ENCODE measurements at places on chromosomes 4 and X.

- no peak for DNase-seq
Observed at GRCh38 chr4:44713125-44713524, 13.2 kb downstream of the GNPDA2 start.

DNA sequence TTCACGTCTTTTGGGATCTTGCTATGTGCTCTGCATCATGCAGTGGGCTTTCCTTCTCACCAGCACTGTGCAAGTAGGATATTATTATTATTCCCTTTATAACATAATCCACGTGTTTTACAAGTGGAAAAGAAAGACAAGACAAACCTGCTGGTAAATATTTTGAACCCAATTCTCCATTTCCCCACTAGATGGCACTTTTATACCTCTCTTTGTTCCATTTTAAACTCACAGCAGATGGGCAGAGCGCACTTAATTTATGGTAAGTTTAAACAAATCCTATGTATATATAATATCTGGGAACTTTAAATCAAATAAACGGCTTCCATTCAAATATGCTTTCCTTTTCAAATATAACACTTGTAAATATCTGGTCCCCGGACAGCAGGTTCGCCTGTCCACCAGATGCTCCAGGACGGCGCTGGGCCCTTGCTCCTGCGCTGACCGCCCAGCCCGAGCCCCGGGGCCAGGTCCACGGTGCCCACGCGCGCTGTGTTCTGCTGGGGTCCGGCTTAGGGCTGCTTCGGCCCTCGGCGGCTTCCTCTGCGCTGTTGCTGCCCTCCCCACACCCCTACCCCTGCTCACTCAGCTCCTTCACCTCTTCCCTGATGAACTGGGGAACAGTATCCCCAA lies 31.1 kb downstream of the F11 start:
- no peak for DNase-seq

- no peak for DNase-seq
Observed at GRCh38 chr4:67565284-67565683, 6.8 kb downstream of the STAP1 start.

- DNase-seq, result no peak
Observed at GRCh38 chrX:42432552-42432951, 345.4 kb downstream of the PPP1R2C start.

DNA sequence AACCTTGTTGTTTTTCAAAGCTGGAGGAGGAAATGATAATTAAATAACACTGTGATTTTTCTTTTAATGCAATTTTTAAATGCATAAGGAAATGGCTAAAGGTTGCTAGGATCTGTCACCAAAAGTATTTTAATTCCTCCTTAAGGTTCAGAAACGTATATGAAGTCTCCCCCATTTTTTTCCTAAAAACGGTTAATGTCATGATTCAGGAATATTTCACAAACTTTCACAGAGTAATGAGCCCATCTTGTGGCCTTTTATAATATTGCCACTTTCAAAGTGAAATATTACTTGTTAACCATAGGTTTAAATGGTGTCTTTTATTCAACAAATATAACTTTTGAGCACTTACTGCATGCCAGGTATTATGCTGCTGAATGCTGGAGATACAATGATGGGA lies 99.5 kb upstream of the USP38 start:
- no peak for DNase-seq

GRCh38 chr4:80926446-80926845 lies 104.1 kb upstream of the BMP3 start:
- DNase-seq, result no peak

- no peak for DNase-seq
Observed at GRCh38 chr4:5752376-5753184, 41.6 kb downstream of the EVC start.

DNA sequence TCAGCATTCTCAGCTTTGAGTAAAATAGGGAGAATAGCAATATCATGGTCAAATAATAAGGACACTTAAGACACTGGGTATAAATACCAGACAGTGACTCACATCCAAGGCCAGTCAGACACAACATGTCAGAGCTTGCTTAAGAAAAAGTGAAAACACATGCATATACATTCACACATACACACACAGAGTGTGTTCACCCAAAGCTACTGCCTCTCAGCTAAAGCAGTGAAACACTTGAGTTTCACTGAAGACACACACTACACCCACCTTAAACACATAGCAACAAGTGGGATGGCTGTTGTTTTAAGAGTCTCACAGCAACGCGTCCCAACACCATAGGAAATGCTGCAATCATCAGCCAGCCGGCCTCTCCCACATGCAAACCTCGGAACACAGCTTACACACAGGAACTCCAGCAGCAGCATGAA lies 14.4 kb downstream of the SHROOM4 start:
- no peak for DNase-seq

DNA sequence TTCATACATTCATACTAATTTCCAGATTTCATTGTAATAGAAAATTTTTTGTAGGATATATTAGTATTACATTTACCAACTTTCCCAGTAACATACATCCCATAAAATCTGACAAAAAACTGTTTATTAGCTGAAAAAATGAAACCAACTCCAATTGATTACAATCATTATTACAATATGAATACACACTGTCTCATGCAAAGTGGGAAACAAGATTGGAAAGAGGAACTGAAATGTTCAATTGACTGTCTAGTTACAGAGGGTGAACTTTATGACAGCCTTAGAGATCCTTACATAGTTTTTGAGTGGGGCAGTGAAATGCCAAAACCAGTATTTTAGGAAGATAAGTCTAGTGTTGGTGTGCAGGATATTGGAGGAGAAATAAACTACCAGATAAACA lies 2.3 kb upstream of the AMBN start:
- DNase-seq, result no peak

DNA sequence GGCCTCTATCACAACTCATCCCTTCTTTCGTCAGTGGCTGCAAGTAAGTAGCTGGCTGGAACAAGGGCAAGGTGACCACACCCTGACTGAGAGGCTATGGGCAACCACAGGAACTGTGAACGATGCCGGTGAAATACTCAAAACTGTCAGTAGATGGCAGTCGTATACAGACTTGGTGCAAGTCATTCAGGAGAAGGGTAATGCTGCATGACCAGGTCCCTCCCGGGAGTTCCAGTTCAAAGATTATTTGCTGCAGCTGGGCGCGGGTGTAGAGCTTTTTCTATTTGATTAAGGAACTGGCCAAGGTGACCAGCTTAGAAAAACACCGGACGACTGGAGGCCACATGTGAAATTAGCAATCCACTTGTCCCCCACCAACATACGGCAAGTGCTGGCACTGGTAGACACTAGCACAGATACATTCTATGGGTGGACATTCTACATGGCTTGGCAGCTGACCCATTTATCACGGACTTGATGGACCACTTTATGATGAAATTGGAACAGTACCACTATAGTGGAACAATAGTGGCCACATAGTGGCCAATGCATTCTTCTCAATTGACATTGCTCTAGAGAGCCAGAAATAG lies 726.6 kb downstream of the TRAM1L1 start:
- no peak for DNase-seq

DNA sequence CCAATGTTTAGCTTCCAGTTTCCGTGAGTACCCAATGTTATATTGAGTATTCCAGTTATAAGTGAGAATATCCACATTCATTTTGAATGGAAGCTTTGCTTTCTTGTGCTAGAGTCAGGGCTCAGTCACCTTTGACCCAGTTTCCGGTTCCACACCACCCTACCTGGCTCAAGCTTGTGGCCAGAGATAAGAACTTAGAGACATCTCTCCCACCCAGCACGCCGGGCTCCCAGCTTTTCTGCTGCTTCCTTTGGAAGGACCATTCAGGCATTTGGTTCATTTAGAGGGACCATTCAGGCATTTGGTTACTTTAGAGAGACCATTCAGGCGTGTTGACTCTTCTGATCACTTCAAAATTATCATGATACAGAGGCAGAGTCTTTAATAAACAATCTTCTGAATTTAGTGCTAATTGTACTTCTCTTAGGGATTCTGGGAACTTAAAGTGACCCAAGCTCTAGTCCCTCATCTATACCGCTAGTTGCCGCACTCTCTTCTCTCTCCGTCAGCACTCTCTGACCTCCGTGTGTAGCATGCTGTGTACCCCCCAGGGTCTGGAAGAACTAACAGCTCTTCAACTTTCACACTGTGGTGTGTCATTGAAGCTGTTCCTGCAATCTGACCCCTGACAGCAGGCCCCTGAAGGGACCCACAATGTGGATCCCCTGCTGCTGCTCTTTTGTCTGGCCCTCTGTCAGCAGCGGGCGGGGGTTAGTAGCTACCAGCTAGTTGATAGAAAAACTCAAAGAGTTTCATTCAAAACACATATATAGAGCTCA lies 943.1 kb downstream of the ARAP2 start:
- no peak for DNase-seq

GRCh38 chr4:7431696-7432530 lies 2.8 kb downstream of the PSAPL1 start:
- no peak for DNase-seq

GRCh38 chrX:16005917-16006316 lies 117.4 kb upstream of the GRPR start:
- no peak for DNase-seq

- DNase-seq, result no peak
Observed at GRCh38 chr4:23213198-23213597, 520.5 kb downstream of the GBA3 start.

GRCh38 chr4:117210551-117210950 lies 125.2 kb upstream of the TRAM1L1 start:
- no peak for DNase-seq

- DNase-seq, result no peak
Observed at GRCh38 chr4:2261853-2262144, at the start of gene MXD4. MXD4 (minus strand) TSS chr4:2262109; CDS start chr4:2261980, 129 bp downstream.

DNA sequence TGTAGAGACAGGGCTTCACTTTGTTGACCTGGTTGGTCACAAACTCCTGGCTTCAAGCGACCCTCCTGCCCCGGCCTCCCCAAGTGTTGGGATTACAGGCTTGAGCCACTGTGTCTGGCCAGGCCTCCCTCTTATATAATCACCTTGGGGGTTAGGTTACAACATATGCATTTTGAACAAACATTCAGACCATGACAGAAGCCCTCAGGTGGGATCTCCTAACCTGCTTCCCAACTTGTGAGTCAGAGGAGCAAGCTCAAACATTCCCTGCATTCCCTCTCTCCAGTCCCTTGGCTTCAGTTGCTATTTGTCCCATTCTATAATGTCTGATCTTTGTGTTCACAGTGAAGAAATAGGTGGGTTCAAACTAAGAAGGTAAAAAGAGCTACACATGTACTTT lies 76.5 kb upstream of the NRK start:
- no peak for DNase-seq

GRCh38 chr4:2699534-2699933 lies 56.6 kb downstream of the TNIP2 start:
- no peak for DNase-seq

Measured in stimulated activated CD8-positive, alpha-beta memory T cell treated with anti-CD3 and anti-CD28 coated beads, Interleukin-7, amount 100 ng/mL, for 1 hour (primary cell).